NCI-H526 (cell line): ENCODE measurements at places on chromosomes 2 and 18.

- DNase-seq = no peak
Measured at GRCh38 chr2:6139916-6140315, 447.7 kb downstream of the SOX11 start.

DNA sequence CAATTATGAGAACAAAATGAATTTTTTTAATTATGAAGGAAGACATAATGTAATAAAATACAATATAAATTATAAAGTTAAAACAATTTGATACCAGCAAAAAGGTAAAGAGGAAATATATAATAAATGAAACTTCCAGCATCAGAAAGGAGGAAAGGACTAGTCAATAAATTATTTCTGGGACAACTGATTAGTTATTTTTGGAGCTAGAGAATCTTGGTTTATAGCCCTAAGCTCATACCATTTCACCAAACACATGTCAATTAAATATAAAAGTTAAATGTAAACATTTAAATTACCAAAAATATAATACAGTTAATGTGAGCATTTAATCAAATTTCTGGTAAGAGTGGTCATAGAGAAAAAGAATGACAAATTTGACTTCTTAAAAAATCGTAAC lies 12.1 kb downstream of the ACTG2 start:
- no peak for DNase-seq

- DNase-seq = no peak
Measured at GRCh38 chr2:126749537-126749936, 93.6 kb downstream of the GYPC start.

GRCh38 chr2:46643493-46643892 lies 164.1 kb downstream of the TMEM247 start:
- DNase-seq = no peak

GRCh38 chr2:137118140-137118539 lies 352.8 kb downstream of the THSD7B start:
- DNase-seq = no peak

DNA sequence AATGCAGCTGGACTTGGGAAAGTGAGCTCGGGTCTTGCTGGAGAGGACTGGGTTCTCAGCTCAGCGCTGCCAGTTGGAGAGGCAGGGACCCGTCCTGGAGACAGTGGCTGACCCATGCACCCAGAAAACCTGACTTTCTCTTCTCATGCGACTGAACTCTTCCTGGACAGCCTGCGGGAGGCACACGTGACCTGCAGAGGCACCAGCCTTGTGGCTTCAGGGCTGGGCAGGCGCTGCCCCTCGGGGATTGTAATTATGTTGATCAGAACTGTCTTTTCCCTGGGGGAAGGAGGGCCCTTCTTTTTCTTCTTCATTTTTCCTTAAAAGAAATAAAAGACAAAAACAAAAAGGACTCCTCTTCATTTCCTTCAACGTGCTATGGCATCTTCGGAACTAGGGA lies 198.1 kb downstream of the VAPA start:
- no peak for DNase-seq

GRCh38 chr2:65739927-65740326 lies 307.5 kb upstream of the SPRED2 start:
- DNase-seq = no peak

DNA sequence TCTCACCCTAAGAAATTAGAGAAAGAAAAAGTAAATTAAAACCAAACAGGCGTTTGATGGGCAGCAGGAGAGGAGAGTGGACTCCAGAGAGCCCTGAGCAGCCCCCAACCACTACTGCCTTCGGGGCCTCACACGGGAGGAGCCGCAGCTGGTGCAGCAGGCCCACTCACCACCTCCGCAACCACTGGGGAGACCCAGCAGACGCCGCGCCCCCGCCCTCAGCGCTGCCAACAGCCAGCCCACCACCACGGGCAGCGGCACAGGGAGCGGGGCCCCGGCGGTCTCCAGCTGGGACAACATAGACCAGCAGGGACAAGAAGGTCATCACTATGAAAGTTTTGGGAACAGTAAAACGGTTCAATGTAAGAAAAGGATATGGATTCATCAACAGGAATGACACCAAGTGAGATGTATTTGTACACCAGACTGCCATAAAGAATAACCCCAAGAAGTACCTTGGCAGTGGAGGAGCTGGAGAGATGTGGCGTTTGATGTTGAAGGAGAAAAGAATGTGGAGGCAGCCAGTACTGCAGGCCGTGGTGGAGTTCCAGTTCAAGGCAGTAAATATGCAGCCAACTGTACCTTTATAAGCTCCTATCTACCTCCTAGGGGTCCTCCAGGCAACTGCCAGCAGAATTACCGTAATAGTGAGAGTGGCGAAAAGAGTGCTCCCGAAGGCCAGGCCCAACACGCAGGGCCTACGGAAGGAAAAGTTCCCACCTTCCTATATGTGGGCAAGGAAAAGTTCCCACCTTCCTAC lies 76.5 kb downstream of the OLA1 start:
- no peak for DNase-seq

DNA sequence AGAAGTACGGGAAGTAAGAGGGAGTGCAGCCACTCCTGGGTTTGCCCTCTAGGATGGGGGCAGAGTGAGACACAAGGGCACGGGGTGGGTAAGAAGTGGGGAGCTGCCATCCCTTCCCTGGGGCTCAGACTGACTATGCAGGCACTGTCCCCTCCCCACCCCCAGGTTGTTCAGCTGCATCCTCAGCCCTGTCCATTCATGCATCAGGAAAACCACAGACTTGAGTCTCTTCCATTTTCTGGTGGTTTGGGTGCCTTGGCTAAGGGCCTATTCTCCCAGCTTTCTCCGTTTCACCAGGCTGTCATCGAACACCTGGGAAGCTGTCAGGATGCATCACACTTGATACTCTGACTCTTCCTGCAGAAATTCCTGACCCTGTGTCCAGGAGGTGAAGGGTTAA lies 111.9 kb downstream of the TFCP2L1 start:
- DNase-seq = no peak

GRCh38 chr2:10188729-10189305 lies 66.3 kb downstream of the RRM2 start:
- no peak for DNase-seq

- no peak for DNase-seq
Measured at GRCh38 chr2:10293603-10294002, 9.1 kb upstream of the HPCAL1 start.

GRCh38 chr18:54187372-54187771 lies 37.1 kb downstream of the MBD2 start:
- DNase-seq = no peak

GRCh38 chr2:180753809-180754761 lies 226.3 kb upstream of the UBE2E3 start:
- DNase-seq = no peak

DNA sequence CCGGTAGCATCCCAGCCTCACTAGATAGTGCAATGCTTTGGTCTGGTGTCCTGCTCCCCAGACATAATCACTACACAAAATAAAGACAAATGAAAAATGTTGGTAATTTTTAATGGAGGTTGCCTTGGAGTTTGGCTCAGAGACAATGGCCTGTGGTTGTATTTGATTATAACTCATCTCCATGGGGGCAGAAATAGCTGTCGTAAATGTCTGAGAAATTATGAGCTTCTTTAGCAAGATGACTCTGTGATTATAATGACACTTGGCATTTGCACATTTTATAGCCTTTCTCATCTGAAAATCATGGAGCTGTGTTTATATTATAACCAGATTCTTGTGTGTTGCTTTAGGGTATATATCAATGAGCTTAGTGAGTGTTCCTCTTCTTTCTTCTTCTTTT lies 1779.7 kb upstream of the CELF4 start:
- no peak for DNase-seq

GRCh38 chr18:22436136-22436535 lies 18.4 kb upstream of the CTAGE1 start:
- no peak for DNase-seq

GRCh38 chr2:150733051-150733618 lies 245.7 kb upstream of the RND3 start:
- DNase-seq = no peak

DNA sequence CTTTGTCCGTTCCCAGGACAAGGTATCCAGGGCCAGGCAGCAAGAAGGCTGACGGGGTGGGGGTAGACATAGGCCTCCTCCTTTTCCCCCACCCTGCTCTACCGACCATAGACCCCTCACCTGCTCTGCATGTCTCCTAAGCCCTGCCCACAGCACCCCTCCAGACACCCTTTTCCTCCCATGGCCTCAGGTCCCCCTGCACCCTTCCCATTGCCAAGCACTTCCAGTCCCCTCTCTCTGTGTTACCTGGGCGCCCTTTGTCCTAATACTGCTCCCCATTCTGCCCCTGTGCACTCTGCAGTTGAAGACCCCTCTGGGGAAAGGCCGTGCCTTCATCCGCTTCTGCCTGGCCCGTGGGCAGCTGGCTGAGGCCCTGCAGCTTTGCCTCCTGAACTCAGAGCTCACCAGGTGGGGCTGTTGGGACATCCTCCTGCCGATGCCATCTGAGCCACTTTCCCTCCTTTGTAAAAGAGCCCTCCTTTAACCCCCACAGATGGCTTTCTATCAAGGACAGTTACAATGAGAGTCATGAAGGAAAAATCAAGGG lies 3.5 kb downstream of the RUFY4 start:
- DNase-seq = no peak

DNA sequence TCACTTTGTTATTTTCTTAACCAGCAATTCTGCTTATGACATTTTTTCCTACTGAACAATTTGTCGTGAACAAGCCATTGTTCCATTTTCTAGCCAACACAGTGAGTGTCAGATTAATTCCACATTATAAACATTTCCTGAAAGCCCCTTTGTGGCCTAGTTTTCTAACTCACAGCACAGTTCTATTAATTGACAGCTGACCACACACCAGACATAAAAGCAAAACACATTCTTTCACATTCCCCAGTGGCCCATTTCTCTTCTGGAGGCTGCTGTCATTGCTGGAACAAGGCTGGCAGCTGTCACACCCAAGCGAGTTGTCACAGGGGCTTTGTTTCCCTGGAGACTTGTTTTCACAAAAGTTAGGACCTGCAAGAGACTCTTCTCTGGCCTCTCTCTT lies 50.7 kb downstream of the RNF152 start:
- no peak for DNase-seq

GRCh38 chr2:74559912-74560311 lies 5.4 kb downstream of the DOK1 start:
- DNase-seq = peak; percentile 39

DNA sequence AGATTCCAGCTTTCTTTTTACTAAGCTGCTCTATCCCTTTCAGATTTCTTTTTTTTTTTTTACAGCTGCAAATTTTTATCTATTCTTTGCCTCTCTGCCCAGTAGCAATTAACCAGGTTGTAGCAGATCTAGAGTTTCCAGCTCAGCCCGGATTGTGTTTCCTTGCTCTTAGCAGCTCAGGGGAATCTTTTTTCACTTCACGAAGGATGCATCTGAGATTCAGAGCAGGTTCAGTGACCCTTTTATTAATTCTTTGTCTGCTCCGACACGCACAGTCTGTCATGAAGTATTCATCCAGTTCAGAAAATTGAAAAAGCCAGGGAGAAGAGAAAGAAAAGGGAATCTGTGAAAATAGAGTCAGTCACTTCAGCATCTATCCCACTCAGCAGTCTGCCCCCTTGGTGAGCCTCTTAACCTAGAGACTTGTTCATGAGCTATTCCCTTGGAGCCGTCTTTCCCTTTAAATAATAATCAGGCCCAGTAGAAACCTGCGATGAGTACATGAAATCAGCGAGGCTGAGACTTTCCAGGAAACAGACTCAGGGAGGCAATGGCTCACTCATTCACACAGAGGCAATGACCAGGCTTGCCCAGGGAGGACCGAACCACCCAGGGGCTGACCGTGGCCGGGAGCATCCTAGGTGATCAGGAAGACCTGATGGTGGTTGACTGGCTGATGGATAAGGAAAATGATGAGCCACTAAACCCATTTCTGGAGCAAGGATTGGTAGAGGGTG lies 103.4 kb upstream of the ITGA6 start:
- no peak for DNase-seq

GRCh38 chr18:44885507-44885906 lies 204.8 kb downstream of the SETBP1 start:
- no peak for DNase-seq

GRCh38 chr2:45253151-45253550 lies 243.9 kb upstream of the SIX2 start:
- DNase-seq = no peak

GRCh38 chr2:69659349-69659748 lies 15.8 kb upstream of the AAK1 start:
- no peak for DNase-seq

- DNase-seq = no peak
Measured at GRCh38 chr18:75489493-75490190, 62.1 kb upstream of the SMIM21 start.

DNA sequence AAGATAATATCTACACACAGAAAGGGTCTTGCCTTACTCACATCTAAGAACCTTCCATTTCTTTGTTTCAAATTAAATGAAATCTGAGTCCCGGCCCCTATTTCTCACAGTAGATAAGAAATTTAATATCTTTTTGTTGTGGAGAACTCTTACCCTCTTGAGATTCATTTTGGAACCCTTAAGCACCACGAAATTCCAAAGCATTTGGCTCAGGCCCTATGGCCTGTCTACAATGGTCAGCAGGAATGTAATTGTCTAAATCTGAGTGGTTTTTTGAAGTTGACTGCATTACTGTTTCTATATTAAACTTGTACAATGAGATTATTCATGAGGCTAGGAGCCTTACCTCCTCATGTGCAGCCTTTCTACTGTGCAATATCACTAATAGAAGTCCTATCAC lies 723.3 kb downstream of the TSN start:
- no peak for DNase-seq

GRCh38 chr18:41858761-41859555 lies 96.1 kb upstream of the PIK3C3 start:
- no peak for DNase-seq

GRCh38 chr18:50711386-50711785 lies 108.4 kb downstream of the MRO start:
- no peak for DNase-seq

DNA sequence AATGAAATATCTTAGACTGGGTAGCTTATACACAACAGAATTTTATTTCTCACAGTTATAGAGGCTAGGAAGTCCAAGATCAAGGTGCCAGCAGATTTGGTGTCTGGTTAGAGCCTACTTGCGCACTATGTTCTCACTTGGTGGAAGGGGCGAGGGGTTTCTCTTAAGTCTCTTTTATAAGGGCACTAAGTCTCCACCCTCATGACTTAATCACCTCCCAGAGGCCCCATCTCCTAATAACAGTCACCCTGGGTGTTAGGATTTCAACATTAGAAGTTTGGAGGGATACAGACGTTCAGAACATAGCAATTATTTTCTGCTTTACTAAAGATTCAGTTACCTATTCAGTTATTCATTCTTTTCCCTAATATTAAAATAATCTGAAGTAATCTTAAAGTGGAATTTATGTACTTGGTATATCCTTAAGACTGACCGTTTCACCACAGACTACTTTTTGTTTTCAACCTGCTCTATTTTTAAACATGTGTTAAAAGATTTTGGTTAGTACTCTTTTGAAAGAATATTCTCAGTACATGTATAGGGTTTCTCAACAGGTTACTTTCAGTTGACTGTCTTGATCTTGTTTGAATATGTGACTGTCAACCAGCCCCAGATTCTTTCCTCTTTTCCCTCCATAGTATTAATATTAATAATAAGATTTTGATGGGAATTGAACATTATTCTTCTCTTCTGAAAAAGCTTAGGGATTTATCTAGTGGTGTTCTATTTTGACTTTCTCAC lies 130.0 kb downstream of the TAF4B start:
- no peak for DNase-seq

GRCh38 chr2:79200762-79201161 lies 41.2 kb upstream of the REG3A start:
- no peak for DNase-seq

GRCh38 chr2:198701481-198701880 lies 756.3 kb downstream of the SATB2 start:
- no peak for DNase-seq
